ENCODE measurements at places on chromosomes 11 and 22.

- DNase-seq: no peak
Measured at GRCh38 chr22:46740910-46741780, 3.1 kb upstream of the CERK start.

DNA sequence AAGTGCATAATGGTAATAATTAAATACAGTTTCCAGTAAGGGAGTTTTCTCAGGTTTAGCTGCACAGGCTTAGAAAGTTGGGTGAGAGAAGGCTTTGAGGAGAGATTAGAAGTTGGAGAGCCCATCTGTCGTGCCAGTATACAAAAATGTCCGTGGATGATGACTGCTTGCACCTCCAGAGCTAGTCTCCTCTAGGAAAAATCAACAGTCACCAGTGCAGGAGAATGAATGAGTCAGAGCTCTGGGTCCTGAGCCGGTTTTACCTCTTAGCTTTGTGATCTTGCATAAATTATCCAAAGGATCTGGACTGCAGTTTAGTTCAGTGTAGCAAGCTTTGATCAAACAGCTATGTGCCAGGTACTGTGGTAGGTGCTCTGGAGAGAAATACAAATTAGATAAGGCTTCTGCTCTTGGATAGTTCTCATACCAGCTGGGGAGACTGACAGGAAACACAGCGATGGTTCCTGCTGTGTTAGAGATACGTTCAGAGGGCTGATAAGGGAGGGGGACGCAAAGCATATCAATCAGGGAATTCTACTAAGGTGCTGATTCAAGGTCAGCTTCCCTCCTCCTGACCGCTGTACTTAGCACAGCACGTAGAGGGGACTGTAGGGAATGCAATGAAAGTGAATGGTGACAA is 125.9 kb downstream of the TEAD1 start:
- no peak for DNase-seq

- DNase-seq: no peak
Measured at GRCh38 chr11:85752201-85752889, 58.6 kb downstream of the SYTL2 start.

GRCh38 chr22:45754822-45755221 is 83.2 kb downstream of the ATXN10 start:
- DNase-seq: no peak

DNA sequence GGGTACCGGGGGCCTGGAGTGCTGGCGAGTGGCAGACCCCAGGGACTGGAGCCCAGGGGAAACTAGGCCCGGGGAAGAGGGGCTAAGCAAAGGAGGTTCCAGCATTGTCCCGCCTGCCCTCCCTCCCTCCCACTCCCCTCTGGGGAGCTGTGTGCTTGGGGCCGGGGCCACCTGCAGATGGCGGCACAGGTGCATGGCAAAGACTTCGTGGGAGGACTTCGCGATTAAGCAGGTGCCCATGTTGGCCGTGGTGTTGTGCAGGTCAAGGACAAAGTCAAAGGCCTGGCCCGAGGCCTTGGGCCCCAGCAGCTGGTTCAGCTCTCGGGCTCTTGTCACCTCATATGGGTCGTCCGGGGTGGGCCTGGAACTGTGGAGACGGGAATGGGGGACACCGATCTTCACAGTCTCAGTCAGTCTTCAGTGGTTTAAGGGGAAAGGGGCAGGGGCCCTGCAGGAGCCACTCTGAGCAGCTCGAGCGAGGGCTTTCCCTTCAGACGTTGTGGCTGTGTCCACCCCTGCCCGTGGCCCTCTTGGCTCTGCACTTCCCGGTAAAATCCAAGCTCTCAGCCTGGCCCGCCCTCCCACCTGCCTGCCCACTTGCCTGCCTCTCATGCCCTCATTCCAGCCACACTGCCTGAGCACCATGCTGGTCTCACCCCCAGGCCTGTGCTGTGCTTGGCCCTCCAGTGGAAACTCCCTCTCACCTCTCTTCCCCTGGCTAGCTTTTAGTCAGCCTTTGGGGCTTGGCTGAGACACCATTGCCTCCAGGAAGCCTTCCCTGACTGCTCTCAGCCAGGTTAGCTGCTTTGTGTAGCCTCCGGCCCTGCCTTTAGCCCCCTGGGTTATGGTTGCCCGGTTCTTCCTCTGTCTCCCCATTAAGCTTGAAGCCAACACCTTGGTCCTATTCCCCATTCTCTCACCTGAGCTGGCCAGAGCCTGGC is 4.7 kb downstream of the ACY3 start:
- no peak for DNase-seq

DNA sequence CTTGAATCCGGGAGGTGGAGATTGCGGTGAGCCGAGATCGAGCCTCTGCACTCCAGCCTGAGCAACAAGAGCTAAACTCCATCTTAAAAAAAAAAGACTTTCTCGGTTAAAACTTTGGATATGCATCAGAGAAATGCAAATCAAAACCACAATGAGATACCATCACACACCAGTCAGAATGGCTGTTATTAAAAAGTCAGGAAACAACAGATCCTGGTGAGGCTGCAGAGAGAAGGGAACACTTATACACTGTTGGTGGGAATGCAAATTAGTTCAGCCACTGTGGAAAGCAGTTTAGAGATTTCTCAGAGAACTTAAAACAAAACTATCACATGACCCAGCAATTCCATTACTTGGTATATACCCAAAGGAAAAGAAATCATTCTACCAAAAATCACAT is 619.4 kb upstream of the KIRREL3 start:
- DNase-seq: no peak

DNA sequence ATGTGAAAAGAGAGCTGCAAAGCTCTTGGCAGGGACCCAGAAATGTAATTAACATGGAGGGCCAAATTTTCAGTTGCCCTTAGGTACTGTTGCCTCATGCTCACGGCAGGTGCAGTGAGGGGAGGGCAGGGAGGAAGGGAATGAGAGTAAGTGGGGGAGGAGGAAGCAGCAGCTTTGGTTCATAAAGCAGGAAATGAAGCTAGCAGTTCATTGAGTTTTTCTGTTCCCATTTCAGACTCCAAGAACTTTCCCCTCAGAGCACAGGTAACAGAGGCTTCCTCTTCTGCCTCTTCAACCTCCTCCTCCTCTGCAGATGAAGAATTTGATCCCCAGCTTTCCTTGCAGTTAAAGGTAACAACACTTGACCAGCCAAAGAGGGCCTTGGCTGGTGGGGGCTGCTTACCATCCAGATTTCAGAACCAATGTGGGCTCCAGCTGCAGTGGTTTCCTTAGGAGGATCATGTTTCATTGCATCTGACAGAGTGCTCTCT is 57.9 kb upstream of the PARVA start:
- DNase-seq: no peak

DNA sequence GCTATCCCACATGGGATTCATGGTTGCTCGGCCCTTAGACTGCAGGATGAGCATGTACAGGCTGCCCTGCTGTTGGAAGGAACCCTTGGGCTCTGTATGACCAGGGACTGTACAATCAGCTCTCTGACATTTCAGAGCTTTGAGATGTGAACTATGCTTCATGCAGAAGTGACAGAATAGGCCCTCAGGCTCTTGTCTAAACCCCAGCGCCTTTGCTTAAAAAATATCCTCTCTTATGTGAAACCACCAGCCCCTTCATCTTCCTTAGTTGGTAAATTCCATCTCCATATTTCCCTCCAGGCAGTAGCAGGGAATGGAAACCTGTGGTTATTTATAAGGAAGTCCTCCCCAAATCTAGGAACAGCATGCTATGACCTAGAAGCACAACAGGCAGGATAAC is 78.9 kb upstream of the PLET1 start:
- DNase-seq: no peak

DNA sequence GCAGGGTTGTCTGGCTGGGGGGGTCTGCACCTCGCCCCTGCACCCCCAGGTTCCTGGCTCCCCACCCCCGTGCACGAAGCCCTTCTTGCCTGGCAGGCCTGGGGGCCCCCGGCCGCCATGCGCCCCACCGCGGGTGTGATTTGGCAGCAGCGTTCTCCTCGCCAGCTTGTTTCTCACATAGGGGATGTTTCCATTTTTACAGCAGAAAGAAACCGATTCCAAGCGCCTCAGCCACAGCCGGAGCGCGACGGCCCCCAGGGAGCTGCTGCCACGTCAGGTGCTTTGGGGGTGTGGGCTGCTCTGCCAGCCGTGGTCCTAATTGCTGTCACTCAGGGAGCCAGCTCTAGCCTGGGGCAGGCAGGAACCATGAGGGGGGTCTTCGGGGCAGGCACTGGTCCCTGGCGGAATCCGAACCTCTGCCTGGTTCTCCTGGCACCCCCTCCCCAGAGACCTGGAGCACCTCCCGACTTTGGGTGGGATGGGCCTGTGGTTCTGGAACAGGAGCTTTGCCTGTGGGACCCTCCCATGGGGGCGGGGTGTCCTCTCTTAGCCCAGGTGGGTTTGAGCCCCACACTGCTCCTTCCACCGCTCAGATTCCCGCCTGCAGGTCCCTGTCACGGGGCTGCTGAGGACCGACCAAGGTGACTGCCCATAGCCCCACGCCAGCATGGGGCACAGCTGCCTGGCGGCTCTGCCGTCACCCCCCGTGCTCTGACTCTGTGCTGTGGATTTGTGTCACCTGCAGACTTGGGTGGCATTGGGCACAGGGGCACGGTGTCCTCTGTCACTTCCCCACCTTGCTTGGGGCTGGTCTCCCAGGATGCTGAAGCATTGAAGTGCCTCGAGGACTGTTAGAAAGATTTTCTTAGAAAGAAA is 54.0 kb downstream of the RTN4R start:
- no peak for DNase-seq

DNA sequence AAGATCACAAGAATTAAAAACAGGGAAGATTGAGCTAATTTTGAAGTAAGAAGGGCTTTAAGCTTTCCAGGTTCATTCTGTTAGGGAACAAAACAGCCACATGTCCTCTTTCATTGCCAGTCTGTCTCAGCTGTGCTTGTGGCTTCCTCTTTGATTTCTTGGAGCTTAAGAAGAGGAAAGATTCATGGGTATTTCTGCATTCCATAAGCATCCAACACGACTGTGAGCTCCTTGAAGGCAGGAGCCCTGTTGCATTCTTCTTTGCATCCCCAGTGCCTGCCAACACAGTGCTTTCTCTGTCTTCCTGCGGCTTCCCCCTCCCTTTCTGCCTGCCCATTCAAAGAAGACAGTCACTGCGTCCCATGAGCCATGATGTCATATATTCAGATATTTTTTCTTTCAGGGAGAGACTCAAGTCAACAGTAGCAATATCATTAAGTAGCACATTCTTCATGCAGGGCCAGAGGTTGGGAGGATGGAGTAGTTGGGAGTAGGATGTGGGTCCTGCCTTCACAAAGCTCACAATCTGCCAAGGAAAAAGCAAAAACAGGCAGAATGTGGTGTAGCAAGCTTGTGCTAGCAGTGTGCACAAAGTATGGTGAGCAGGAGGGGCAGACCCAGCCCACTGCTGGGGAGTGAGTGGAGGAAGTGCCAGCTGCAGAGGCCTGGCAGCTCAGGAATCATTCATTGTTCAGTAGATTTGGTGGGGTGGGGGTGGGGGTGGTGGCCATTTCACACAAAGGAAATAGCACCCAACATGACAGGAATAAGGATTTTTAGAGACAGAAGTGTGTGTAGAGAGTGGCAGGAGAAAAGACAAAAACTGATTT is 162.1 kb upstream of the RASSF10 start:
- DNase-seq: no peak

GRCh38 chr11:104259121-104259610 is 95.2 kb upstream of the PDGFD start:
- DNase-seq: no peak

GRCh38 chr11:57427727-57428082 is 784 bp upstream of the SLC43A3 start:
- no peak for DNase-seq

DNA sequence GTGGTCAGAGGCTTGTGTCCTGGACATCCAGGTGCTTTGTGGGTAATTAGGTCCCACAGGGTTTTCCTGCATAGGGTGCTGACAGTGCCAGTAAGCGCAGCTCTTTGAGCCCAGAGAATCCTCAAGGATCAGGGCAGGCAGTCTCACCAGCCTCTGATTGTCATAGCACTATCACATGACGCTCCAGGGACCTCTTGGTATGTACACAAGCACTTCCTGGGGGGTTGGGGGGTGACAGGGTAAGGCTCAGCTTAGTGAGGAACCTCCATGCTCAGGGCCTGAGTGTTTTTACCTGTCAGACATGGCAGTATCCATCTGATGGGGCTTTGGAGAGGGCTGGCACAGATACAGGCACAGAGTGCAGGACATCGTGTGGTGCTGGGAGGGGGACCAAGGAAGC is 27.9 kb upstream of the SUSD2 start:
- no peak for DNase-seq

GRCh38 chr11:94849839-94850238 is 81.7 kb downstream of the AMOTL1 start:
- DNase-seq: no peak

DNA sequence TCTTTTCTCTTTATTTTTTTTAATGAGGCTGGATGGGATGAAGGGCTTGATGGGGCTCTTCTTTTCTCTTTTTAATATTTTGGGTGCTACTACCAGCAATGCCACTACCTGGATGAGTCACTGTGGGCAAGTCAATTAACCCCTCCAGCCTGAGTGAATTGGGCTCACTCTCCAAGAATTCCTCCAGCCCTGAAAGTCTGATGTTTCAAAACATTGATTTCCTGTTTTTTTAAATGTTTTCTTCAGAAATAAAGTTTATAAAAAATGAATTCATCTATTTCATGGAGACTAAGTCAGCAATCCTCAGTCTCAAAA is 812 bp upstream of the OR5A2 start:
- no peak for DNase-seq

GRCh38 chr11:118155776-118156530 is 3.3 kb upstream of the SCN4B start:
- DNase-seq: no peak

GRCh38 chr11:11318961-11319360 is 34.1 kb downstream of the CSNK2A3 start:
- DNase-seq: no peak

DNA sequence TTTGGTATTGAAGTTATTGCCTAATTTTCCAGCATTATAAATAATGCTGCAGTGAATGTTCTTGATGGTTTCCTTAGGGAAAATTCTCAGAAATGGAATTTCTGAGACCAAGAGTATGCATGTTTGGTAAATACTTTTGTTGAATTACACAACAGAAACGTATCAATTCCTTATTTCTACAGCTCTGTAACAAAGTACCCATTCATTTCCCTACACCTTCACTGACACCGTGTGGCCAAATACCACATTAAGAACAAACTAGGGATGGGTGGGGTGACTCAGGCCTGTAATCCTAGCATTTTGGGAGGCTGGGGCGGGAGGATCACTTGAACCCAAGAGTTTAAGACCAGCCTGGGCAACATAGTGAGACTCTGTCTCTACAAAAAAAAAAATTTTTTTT is 21.8 kb downstream of the MCAM start:
- no peak for DNase-seq

GRCh38 chr11:126766440-126766839 is 234.1 kb downstream of the KIRREL3 start:
- no peak for DNase-seq

- DNase-seq: no peak
Measured at GRCh38 chr11:120746376-120746775, 234.8 kb downstream of the GRIK4 start.

DNA sequence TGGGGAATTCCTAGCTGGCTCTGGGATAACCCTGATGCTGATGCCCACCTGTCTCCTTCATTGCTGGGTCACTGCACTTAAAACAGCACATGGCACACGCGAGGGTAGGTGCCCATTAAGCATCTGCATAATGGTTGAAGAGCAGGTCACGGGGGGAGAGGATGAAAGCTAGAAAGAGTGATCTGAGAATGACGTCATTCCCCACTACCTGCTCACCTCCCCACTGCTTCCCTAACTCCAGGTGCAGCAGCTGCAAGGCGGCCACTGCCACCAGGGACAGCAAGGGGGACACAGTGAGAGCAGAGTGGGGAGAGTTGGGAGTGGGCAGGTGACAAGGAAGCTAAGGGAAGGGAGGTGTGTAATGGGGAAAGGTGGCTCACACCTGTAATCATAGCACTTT is 27.0 kb downstream of the ADA2 start:
- DNase-seq: no peak
